ENCODE measurements at places on chromosomes 1 and 21.

GRCh38 chr1:208601561-208601960 is 357.4 kb upstream of the PLXNA2 start:
- no peak for DNase-seq

GRCh38 chr1:21362096-21362495 is 71.8 kb upstream of the ECE1 start:
- DNase-seq = no peak

DNA sequence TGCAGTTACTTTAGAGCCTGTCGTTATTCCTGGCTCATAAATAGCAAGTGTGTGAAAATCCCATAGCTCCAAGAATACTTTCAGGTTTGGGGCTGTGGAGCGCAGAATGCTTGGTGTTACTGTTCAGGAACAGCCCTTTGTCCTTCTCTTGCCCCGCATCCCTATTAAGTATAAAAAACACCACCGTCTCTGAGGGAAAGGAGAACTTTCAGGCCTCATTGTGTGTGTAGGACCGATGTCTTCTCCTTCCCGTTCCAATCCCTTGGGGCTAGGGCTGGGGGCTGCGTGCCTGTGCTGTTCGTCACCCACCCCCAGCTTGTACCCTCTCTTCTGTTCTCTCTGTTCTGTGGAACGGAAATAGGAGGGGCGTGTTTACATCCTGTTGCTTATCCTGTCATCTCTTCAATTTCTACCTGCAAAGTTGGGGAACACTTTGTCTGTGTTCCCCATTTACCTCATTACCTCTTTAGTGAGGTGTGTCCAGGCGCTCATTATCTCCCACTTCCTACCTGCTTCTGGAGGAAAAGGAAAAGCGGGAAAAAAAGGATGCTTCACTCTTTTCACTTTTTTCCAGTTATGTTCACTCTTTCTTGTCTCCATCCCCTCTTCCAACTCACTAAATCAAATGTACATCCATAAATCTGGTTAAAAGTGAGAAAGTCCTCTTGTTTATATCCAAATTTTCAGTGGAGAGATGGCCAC is 788 bp upstream of the TXNIP start:
- DNase-seq = no peak

DNA sequence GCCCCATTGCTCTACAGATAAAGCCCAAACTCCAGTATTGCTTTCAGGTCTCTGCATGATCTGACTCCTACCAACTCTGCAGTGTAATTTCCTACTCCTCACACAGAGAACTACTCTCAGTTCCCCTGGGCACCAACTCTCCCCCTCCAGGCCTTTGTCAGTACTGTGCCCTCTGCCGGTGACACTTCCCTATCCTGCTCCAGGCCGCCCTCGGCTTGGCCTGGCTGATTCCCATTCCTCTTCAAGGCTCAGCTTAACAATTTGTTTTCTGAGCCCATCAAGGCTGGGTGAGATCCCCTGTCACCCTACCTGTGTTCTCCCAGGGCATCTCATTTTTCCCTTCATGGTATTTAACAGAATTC is 2.6 kb downstream of the SLAMF8 start:
- DNase-seq = no peak

DNA sequence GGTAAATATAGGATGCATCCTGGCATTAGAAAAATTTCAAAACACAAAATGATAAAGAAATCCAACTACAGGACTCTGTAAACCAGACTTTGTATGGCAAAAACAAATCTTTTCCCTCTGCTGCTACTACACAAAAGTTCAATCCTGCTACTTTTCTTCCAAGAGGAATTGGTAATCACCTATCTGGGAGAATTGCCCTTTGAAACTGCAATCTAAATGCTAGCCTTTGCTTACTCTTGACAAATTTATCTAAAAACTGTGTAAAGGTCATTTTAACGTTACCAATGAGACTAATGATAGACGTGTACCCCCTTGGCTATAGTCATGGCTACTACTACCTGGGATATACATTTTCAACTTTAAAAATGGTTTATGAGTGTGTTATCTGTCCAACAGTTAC is 837.9 kb upstream of the CXADR start:
- DNase-seq = no peak

GRCh38 chr1:159300146-159300545 is 2.0 kb upstream of the FCER1A start:
- DNase-seq = no peak

GRCh38 chr1:23624440-23624839 is 65.1 kb upstream of the ID3 start:
- DNase-seq = no peak

DNA sequence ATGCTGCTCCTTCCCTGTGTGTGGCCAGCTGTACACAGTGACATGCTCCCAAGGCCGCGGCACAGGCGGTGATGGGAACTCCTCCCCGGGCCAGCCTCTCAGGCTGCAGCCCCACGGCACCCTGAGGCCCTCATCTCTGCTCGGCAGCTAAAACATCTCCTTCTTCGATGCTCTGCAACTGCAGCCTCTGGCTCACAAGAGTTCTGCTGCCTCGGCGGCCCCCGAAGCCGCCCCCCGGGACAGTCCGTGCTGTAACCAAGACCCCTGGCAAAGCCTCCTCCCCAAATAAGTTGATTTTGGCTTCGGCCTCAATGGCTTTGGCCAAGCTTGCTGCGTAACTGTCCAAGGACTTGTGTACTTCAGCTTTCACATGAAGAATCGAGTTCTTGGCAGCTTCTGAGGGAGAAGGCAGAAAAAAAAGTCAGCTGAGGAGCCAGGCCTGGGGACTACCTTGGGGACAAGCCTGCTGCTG is 51.3 kb downstream of the GPR161 start:
- no peak for DNase-seq

- DNase-seq = no peak
Observed at GRCh38 chr1:204883405-204883804, 12.7 kb downstream of the NFASC start.

DNA sequence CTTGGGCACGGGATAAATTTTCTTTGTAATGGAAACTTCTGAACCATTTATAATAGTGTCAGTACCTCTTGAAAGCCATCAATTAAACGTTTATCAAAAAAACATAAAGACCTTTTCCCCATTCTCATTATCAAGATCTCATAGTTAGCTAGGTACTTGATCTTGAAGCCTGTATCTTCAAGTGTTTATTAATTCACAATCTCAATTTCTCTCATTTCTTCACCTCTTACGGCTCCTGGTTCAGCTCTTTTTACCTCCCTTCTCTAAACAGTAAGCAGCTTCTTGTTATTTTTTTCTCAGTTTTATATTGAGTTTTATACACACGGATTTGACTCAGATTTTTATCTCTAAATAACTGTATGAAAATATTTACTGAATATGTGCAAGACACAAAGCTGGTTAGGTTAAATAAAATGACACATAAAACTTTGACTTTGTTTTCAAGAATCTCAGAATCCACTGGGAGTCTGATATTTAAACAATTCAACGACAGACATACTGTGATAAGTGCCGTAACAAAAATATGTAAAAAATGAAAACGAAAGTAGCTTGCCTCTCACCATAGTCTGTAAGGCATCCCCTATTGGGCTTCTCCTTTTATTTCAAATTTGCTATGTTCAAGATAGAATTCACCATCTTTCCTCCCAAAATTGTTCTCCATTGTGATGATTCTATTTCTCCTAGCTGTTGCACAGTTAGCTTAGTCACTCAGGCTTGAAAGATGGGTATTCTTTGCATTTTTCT is 411.6 kb upstream of the ZRANB2 start:
- no peak for DNase-seq

DNA sequence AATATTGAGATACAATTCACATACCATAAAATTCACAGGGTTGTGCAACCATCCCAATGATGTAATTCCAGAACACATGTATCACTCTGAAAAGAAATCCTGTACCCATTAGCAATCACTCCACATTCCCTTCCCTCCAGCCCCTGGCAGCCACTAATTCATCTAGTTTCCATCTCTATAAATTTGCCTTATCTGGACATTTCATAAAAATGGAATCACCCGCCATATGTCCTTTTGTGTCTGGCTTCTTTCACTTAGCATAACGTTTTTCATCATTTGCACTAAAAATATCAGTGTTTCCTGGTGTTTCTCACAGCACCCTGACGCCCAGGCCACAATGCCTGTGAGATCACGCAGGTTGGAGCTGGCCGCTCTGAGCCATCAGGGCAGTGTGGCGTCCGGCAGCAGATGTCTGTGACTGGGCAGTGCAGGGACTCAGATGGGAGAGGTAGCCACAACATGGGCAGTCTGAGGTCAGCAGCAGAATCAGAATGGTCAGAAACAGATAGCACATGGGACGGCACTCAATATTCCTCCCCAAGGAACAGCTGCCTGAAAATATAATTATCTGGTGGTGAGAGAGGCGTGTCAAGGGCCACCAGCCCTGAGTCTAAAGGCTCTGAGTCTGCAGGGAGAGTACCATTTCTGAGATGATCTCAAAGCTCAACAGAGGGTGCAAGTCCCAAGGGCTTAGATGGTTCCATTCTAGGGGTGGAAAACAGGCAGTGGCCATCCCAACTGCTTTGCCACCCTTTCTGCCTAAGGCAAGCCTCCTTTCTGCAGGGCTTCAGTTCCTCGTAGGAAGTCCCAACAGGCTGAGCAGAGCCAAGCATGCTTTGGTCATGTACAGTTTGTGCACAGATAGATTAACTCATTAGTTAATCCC is 129.4 kb upstream of the EDN2 start:
- DNase-seq = no peak

- DNase-seq = no peak
Observed at GRCh38 chr21:14683063-14683462, 136.9 kb upstream of the SAMSN1 start.

DNA sequence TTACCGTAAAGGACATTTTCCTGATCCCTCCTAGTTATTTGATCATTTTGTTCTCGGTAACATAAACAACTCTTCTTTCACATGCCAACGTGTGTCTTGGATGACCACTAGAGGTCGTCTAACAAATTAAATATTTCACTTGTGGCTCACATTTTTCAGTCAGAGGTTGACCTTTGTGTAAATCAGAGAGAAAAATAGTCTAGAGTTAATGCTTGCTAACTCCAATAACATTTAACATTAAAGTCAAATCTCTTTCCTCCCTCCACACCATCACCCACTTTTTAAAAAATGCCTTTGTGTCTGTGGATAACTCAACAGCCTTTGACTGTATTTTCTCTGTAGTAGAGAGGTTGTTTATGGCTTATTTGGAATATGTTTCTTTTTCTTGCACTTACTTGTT is 220.5 kb upstream of the B3GALT2 start:
- DNase-seq = peak; percentile 31

DNA sequence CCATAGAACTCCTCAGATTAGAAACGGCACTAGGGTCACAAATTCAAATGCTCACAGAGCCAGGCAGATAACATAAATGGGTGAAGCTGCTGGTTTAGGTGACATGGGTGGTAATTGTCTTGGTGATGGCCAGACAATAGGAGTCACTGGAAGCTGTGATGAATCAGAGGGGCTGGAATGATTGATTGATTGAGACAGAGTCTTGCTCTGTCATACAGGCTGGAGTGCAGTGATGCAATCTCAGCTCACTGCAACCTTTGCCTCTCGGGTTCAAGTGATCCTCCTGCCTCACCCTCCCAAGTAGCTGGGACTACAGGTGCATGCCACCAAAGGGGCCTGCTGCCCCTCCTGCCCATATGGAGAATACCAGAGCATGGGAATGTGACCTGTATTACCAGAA is 63.0 kb downstream of the HIVEP3 start:
- no peak for DNase-seq

GRCh38 chr21:42187976-42188653 is 30.8 kb upstream of the ABCG1 start:
- no peak for DNase-seq

GRCh38 chr1:223519116-223519515 is 125.9 kb downstream of the CCDC185 start:
- no peak for DNase-seq

DNA sequence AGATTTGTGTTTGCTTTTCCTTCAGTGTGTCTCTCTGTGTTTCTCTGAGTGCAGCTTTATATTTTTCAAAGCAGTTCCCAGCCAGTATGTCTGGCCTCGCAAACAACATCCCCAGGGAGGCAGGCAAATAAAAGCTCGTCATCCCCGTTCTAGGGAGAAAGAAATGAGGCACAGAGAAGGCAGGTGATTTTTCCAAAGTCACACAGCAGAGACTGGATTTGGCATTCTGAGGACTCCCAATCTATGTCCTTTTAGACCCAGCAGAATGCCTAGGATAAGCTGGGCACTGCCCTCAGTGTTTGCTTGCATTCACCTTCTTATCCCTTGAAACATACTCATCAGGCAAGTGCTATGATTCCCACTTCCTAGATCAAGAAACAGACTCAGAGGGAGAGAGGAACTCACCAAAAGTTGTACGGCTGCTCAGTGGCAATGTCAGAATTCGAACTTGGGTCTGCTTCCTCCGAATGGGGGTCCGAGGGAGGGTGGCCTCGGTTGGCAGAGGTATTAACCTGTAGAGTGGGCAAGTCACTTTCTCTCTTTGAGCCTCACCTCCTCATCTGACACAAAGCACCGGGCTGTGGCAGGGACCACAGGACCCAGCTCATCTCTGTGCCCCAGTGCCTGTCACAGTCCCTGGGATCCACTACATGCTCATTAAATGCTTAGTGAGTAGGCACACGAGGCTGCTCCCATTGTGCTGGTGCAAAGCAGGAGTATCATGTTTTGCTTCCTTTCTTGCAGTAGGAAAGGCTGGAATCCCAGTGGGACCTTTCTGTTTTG is 4.2 kb downstream of the RAP1GAP start:
- no peak for DNase-seq

GRCh38 chr1:229629261-229629660 is 3.2 kb downstream of the URB2 start:
- no peak for DNase-seq

Data from NCI-H2029 (cell line).